ENCODE measurements at places on chromosomes 13 and 19.

DNA sequence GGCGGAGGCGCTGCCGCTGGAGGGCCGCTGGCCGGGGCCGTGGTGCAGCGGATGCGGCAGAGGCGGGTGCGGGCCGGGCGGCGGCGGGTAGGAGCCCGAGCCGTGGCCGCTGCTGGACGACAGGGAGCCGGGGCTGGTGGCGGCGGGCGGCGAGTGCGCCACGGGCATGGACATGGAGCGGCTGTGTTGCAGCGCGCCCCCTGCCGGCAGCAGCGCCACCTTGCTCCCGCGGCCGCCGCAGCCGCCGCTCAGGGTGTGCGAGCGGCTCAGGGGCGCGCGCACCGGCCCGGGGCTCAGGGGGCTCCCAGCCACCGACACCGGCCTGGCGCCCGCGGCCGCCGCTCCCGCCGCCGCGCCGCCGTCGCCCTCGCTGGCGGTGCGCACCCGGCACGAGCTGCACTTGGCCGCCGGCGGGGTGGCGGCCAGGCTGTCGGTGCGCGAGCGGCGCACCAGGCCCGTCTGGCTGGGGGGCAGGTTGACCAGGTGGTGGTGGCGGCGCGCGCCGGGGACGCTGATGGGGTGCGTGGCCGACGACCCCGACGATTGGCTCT is 1.7 kb downstream of the IRS2 start:
- peak; percentile 65 for DNase-seq

- peak; percentile 76 for DNase-seq
These were observed 2.1 kb downstream of the EFNB2 start for GRCh38 chr13:106533101-106533942.

- DNase-seq: no peak
These were observed 12.6 kb downstream of the SLC1A5 start for GRCh38 chr19:46775642-46776258.

DNA sequence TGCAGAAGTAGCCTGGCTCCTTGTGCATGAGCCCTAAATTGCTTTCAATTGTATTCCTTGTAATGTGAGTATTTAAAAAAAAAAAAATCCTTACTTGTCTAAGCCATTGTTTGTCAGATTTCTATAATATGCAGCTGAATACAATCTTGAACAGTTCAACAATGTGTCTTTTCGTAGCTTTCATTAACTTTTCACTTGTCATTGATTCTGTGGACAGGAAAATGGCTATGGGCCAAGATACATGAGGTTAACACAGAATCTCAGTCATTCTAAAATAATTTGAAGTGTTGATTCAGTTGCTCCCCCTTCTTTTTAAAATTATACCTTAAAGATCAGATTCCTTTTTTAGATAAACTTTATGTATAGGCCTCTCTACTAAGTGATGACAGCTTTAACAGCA is 395.8 kb upstream of the KLF12 start:
- no peak for DNase-seq

DNA sequence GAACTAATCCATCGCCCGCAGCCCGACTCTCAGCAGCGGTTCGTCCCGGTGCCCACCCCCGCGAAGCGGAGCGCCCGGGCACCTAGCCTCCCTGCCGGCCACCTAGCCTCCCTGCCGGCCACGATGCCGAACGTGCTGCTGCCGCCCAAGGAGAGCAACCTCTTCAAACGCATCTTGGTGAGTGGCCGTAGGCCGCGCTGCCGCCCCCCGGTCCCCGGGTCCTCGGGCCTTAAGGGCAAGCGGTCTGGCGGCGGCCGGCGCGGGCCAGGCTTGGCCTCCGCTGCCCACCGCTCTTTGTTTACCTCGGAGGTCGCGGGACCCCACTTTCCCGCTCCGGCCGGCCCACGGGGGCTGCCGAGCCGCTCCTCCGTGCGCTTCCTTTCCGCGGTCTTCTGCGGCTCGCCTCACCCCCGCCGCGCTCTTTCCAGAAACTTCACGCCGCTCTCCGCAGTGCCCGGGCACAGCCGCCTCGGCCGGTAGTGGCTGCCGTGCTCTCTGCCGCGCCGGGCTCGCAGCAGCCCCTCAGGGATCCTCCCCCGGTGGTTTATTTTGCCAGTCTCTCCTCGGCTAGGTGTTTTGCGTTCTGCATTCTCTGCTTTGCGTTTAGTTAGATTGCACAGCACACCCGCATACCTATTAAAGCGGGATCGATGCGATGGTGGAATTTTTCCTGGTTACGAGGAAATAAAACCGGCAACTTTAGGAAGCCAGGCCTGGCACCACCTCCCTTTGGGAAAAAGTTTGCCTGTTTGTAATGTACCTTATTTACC is 524 bp downstream of the NAA16 start:
- peak; percentile 41 for DNase-seq

Data from mammary epithelial cell (primary cell).